ENCODE measurements at places on chromosomes 4 and X.

GRCh38 chrX:1249101-1249887 lies 19.3 kb upstream of the CSF2RA start:
- no peak for DNase-seq

DNA sequence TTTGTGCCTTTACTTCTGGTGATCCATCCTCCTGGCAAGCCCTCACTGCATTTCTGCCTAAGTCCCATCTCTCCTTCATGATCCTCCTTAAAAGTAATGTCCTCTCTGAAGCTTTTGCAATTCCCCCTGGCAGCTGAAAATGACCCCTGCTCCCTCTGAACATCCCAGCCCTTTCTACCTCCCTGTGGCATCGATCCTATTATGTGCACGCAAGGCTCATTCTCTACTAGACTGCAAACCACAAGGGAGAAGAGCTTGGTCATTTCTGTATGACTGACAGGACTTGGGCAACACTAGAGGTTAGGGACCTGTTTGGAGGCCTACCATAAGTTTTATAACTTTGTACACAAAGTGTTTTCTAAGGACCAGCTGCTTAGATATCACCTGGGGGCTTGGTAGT lies 50.8 kb upstream of the RAP2C start:
- DNase-seq, result no peak

GRCh38 chr4:67725132-67725531 lies 24.2 kb upstream of the UBA6 start:
- no peak for DNase-seq

GRCh38 chr4:5619913-5620625 lies 88.3 kb downstream of the EVC2 start:
- DNase-seq, result no peak

DNA sequence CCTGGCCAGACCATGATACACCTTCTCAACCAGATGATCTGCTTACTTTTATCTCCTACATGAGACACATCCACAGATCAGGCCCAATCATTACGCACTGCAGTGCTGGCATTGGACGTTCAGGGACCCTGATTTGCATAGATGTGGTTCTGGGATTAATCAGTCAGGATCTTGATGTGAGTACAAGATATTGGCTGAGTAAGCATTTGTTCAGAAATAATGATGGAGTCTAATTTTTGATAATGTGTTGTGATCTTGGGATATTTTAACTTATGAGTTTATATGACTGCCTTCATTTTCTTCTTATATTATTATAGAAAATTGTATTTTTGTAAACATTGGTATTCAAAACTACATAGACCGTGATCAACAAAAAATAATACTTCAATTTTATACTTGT lies 39.4 kb downstream of the SLC10A6 start:
- DNase-seq, result no peak

Measured in AG09319 (cell line).